Kidney glomerular epithelial cell (primary cell): ENCODE measurements at places on chromosomes 13 and 19.
A peak's percentile ranks its signal among the peaks of the same experiment; 100 is the strongest.

GRCh38 chr13:48275507-48275906 is 28.0 kb upstream of the RB1 start:
- no peak for DNase-seq

DNA sequence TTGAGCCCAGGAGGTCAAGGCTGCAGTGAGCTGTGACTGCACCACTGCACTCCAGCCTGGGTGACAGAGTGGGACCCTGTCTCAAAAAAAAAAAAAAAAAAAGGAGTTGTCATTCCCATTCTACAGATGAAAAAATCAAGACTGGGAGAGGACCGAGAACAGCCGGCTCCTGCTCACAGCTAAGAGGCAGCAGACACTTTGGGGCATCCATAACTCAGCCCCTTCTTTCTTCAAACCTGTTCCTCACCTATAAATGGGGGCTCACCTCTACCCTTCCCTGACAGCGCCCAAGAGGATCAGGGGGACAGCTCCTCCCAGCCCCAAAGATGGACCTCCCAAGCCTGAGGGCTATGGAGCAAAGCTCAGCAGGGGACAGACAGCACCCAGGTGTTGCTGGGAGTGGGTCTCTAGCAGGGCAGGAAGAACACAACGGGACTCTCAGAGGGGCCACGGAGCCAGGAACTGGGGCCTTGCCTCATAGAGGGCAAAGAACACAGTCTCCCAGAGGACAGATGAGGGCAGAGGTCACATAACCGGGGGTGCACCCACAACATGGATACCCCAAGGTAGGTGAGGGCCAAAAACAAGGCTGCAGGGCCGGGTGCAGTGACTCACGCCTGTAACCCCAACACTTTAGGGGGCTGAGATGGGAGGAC is 3.4 kb upstream of the KLF16 start:
- no peak for DNase-seq

DNA sequence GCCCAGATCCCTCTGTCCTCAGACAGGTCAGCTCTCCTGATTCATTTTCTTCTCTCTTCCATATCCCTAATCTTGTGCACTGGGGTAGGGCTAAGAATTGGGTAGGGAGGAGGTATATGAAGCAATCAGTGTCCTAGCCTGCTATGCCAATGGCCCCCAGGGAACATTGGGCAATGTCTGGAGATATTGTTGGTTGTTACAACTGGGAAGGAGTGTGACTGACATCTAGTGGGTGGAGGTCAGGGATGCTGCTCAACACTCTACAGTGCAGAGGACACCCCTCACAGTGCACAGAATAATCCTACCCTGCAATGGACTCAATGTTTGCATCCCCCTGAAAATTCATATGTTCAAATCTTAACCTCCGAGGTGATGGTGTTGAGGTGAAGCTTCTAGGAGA is 57.5 kb downstream of the CPAMD8 start:
- DNase-seq, result no peak

- no peak for DNase-seq
Observed at GRCh38 chr13:80262051-80262695, 78.8 kb downstream of the SPRY2 start.

- no peak for DNase-seq
Observed at GRCh38 chr19:49490287-49491029, 3.0 kb downstream of the RPL13A start.

GRCh38 chr13:77335543-77335942 is 8.6 kb upstream of the MYCBP2 start:
- no peak for DNase-seq

DNA sequence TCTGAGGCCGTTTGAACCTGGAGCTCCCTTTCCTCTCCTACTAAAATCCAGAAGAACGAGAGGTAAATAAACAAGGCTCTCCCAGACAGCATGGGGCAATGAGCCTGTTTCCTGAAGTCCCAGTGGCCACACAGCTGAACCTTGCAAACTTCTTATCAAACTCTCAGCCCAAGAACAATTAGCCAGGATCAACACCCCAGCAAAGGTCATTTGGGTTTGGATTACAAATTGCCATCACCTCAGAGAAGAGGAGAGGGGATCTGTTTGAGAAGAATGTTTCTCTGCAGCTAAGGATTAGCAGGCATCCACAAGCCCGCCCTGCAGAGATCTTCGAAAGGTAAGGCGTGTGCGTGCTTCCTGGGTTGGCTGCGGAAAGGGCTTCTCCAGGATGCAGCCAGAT is 201.9 kb upstream of the SOX1 start:
- no peak for DNase-seq

DNA sequence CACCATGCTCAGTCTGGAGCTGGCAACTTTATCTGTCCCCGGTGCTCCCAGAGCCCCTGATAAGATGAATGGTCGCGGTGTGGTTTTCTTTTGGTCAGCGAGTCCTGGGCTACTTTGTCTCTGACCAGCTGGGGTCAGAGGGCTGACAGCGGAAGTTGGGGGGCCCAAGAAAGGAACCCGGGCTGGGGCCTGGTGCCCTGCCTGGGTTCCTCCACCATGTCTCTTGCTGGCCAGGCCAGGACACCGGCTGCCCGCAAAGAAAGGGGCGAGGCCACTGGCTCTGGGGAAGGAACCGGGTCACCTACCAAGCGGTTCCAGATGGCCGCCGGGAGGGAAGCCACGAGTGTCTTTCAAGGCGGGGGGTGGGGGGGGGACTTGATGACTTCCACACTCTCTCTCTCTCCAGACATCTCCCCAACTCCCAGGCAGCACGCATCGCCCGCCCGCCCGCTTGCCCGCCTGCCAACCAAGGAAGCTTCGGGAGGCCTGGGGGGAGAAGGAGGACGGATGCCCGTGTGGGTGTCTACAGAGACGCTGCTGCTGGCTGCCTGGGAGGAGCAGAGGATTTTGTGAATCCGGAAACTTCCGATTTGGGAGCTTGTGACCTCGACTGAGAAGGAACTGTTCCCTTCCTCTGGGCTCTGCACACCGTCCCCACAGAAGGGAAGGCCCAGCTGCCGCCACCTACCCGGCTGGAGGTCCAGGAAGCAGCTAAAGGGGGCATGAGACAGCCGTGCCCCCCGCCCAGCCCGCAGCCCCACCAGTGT is 1.1 kb downstream of the PIP5K1C start:
- no peak for DNase-seq

- no peak for DNase-seq
Observed at GRCh38 chr19:45290381-45290931, 32.2 kb downstream of the CKM start.

- no peak for DNase-seq
Observed at GRCh38 chr13:74726206-74726605, 592.0 kb upstream of the KLF12 start.

GRCh38 chr19:49129238-49129583 is 9.9 kb downstream of the PPFIA3 start:
- DNase-seq, result no peak

DNA sequence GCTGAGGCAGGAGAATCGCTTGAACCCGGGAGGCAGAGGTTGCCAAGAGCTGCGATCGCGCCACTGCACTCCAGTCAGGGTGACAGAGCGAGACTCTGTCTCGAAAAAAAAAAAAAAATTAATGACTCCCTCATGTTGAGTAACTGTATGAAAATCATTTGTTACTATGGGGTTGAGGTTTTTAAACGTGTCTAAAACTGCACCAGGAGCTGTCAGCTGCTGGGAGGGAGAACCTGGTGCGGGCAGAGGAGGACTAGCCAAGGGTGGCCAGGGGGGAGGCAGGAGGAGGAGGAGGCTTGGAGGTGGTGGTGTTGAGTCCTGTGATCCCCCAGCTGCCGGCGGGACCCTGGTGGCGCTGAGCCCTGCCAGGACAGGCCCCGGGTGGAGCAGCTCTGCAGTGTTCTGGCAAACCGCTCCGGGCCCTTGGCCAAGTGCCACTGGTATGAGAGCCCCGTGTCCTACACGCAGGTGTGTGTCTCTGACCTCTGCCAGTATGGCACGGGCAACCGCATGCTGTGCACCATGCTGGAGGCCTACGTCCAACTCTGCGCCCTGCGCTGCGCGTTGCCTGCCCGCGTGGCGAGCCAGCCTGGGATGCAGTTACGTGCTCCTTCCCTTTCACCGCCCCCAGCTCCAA is 17.1 kb upstream of the FXYD3 start:
- no peak for DNase-seq

DNA sequence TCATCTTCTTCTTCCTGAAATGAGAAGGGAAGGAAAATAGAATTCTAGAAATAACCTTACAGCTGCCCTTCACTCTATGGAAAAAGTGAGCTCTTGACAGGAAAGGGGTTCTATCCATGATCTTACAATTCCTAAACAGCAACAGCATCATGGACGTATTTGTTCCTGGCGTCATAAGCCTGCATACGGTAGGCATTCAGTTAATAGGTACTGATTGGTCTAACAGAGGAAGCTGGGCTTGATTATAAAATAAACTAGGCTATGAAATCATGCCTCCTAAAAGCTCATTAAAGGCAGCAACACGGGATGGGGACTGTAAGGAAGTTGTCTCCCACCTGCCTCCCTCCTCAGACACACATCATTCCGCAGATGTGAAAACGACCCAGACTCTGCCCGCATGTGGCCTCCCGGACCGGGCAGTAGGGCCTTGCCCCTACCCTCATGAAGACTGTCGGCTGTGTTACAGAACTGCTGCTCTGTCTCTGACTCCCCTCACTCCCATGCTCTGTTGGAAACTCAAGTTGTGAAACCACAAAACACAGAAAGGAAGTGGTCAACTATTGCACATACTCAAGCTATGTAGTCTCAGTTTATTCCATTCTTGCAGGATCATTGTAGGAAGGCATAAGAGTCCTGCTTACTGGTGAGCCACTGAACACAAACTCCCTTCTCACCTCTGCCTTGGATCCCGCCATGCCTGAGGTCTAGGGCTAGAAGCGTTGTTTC is 129.8 kb downstream of the DLEU7 start:
- peak; percentile 18 for DNase-seq

- DNase-seq, result no peak
Observed at GRCh38 chr13:107456431-107456830, 758.9 kb downstream of the LIG4 start.

GRCh38 chr13:27354379-27354778 is 70.0 kb upstream of the GTF3A start:
- DNase-seq, result no peak

DNA sequence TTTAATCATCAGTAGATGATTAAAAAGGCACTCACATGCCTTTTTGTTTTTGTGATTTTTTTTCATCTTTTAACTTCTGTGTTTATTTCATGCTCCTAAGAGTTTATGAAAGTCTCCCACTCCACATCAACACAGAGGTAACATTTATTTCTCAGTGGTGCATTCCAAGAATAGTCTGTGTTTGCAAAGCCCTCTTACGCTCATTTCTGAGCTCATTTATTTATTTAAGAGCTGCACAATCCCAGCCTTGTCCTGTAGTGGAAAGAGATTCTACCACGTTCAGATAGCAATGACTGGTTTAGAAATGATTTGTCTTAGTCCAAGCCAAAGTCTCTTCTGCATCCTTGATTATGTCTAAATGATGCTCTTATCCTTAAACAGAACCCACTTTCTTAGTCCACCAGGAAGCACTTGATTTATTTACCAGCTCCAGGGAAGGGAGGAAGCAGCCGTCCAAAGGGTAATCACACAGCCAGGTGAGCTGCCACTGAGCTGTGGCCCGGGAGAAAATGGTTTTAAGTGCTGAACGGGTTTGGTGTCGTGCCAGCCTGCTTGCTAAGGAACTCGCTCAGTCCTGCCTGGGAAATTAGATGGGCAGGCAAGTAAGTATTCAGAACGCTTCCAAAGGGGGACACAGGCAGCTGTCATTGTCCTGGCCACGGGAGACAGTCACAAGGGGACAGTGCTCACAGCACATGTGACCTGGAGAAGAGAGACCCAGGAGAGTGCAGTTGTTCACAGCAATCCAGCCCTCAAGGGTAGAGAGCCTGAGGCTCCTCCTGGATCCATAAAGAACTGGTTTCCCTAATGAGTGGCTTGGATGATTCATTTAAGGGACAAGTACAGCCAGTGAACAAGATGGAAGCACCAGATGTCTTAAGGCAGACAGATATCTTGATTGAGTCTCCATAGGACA is 131.8 kb upstream of the WASF3 start:
- peak; percentile 59 for DNase-seq

- no peak for DNase-seq
Observed at GRCh38 chr13:77370888-77371287, 44.0 kb upstream of the MYCBP2 start.
